Activated T-cell treated with anti-CD3 and anti-CD28 coated beads for 24 hours (primary cell): ENCODE measurements at places on chromosomes 1 and 21.

DNA sequence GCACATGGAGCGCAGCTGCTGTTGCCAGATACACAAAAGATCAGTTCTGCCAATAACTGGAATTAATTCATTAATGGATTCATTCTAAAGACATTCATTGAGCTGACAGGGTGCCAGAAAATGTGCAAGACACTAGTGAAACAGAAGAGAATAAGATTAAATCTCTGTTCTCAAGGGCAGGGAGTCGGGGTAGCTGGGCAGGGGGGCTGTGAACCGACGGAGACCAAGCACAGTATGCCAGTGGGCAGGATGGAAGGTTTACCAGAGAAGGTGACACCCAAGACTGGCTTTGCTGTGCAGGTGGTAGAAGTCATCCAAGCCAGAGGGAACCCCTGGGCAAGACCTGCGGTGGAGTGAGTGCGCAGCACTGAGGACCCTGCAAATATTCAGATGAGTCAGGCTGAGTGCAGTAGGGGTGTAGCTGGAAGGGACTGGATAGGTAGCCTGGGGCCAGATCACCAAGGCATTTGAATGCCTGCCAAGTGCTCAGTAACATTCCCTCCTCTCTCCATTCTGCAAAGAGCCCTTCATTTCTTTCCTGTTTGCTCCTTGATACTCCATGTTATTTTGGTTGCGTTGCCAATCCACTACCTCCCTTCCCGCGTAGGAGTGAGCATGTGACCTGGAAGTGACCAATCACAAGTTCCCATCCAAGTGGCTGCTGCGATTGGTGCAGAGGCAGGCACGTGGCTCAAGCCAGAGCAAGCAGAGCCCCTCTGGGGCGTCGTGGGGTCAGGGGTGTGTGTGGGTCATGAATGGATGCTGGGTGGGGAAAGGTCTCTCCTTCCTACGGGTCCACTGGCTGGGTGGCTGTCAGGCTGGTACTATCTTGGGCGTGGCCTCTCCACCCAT lies 413.1 kb downstream of the PTPRU start:
- no peak for DNase-seq

GRCh38 chr1:44655609-44656008 lies 18.7 kb downstream of the TMEM53 start:
- no peak for DNase-seq

- no peak for DNase-seq
These were observed 50.2 kb downstream of the LRRC8D start for GRCh38 chr1:89870998-89871397.

DNA sequence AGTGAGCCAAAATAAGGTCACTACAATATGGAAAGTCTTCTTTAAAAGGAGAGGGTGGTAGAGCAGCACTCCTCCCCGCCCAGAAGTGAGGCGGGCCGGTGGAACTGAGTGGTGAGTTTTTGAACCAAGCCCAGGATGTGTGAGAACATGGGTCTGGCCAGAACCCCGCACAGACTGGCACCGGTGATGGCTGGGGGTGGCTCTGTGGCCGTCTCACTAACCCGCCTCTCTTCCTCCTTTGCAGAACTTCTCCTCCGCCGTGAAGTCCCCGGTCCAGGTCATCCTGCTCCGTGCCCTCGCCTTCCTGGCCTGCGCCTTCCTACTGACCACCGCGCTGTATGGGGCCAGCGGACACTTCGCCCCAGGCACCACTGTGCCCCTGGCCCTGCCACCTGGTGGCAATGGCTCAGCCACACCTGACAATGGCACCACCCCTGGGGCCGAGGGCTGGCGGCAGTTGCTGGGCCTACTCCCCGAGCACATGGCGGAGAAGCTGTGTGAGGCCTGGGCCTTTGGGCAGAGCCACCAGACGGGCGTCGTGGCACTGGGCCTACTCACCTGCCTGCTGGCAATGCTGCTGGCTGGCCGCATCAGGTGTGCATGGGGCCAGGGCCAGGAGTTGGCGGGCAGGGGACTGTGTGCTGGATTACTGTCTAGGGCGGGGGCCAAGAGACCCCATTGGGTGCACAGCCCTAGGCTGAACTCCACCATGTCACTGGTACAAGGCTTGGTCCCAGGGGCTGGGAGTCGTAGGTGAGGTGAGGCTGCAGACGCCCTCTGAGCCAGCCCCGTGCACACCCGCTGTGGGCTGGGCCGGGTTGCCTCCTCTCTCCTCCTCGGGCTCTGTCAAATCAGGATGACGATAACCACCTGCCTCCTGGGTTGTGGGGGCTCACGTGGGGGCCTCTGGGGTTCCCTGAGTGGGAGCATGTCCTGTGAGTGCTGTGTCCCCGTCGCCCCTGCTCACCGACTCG lies 12.4 kb downstream of the TMEM201 start:
- no peak for DNase-seq

- no peak for DNase-seq
These were observed 59.0 kb downstream of the SYT6 start for GRCh38 chr1:114094675-114095074.

DNA sequence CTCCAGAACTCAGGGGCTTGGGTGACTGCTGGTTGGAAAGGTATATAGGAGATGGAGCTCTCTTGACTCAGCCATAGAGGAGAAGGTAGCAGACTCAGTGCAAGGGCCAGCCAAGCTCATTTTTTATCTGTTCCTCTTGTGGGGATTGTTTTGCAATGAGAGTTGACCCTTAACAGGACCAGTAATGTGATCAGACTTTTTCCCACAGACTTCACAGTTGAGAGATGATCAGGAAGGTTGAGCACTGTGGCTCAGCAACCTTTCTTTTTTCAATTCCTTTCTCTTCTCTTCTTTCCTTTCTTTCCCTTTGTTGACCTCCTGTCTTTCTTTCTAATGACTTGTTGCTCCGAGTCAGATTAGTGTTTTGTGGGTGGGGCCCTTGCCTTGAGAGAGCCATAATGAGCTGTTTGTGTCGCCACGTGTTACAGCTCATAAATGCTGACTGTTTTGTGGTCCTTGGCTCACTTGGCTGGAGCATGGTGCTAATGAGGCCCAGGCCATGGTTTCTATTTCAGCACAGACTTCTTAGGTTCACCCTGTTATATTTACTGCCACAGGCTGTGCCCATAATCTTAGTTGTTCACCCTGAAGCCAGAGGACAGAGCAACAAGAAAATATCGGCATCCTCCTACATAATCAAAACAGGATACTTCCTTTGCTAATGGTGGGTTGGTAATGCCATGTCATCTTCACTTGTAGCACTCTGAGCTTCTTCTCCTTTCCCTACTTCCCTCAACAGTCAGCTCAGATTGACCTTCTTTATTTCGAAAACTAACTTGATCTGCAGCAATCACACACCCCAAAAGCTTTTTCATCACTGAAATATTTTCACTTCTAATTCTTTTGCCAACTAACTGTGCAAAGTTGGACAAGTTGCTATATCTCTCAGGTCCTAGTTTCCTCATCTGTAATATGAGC lies 13.9 kb downstream of the ADAM30 start:
- no peak for DNase-seq

GRCh38 chr1:109615879-109616278 lies 3.5 kb downstream of the GNAT2 start:
- DNase-seq: no peak

DNA sequence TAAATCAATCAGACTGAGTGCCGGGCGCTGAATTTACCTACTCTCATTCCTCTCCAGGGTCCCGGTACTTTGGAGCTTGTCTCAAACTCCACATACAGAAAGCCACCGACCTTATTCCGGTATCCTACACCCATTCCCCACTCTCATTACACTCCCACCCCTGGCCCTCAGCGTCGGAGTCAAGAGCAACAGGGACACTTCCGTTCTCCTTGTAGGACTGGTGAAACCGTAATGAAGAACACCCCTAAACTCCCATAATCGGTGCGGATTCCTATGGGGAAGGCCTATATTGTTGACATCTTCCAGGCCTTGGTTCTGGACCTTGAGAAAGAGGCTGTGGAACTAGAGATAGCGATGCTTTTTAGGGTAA lies 798 bp downstream of the ZBED6 start:
- peak; percentile 7 for DNase-seq

- no peak for DNase-seq
These were observed 80.6 kb upstream of the LAMC2 start for GRCh38 chr1:183105449-183105848.

- DNase-seq: no peak
These were observed 97.6 kb downstream of the VAV3 start for GRCh38 chr1:107867422-107867821.

GRCh38 chr1:39184354-39184818 lies 20.1 kb upstream of the MACF1 start:
- DNase-seq: no peak

- no peak for DNase-seq
These were observed 509.8 kb upstream of the ADAMTS5 start for GRCh38 chr21:27476696-27477095.

- no peak for DNase-seq
These were observed 36.7 kb downstream of the CSMD2 start for GRCh38 chr1:34128186-34128889.

DNA sequence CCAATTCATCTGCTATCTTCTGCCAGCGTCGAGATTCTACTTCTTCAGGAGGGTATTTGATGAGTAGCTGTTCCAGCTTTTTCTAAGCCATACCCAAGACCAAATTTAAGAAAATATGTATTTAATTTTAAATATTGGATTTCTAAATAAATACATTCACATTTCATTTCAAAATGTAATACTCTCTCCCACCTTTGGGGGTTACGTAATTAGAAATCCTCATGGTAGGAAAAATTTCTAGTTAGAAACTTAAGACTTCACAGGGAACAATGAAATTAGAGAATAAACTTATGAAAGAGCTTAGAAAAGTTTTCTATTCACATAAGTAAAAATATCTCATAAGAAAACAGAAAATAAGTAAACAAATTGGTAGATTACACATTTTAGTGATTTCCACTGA lies 102.9 kb downstream of the ZZZ3 start:
- no peak for DNase-seq

DNA sequence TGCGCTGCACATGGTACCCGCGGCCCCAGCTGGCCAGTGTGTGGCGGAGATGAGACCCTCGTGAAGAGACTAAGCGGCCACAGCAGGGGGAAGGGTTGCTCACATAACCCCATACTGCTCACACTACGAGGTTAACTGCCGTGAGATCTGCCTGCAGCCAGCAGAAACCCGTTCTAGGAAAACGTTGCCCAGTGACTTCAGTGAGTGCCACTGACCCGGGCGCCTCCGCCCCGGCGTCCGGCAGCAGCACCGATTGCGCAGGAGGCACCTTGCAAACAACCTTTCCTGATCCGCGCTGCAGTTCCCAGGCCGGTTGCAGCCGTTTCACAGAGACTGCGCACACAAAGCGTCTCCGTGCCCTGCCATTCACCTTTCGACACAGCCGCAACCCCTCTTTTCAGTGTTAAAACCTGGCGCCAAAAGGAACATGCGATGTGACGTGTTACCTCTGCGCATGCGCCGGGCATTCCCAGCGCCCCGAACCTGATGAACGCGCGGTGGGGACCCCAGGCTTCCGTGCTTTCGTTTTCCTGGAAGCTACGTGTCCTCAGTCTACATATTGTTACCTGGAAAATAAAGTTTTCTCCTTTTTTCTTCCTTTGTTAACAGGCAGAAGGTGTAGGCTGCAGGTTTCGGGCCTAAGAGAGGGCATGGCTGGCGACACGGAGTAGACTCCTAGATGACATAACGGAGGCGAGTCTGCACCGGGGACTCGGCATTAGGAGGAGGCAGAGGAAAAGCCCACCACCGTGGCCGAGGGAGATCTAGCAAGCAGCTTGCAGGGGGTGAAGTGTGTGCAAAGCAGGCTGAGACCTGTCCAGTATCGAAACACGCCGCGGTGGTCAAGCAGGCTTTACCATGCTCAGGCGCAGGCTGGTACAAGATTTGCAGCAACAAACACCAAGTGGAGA lies 8.9 kb downstream of the VPS26C start:
- peak; percentile 69 for DNase-seq

DNA sequence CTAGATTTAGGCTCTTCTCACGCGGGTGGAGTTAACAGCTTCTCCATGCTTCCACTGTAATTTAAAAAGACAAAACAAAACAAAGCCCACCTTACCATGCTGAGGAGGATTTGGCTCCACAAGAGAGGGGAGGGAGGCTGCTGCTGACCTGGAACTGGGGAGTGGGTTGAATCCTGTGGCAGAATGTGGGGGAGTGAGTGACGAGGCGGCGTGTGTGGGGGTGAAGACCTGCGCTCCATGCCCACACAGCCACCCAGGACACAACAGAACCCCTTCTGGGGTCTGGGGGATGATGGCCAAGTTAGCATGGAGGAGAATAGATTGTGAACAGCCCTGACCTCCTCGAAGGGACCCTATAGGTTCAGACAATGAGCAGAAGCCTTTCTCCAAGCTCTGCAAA lies 44.0 kb upstream of the LRRN2 start:
- no peak for DNase-seq

DNA sequence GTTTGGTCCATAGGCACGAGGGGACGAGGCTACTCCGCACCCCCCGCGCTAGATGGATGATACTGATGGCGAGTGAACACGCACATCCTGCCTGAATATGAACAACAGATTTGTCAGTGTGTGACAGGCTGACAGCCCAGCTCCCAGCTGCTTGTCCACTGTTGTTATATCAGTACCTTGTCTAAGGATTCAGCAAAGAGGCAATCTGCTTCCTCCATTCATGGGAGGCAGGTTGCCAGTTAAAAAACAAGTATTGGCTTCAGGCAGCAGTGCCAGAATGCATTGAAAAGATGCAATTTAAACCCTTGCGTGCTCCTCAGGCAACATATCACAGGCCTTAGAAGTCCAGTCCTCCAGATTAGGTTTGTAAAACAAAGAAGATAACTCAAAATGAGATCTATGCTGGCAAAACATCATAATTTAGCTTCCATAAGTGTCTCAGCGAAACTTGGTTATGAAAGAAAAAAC lies 223.3 kb downstream of the GPATCH2 start:
- no peak for DNase-seq

DNA sequence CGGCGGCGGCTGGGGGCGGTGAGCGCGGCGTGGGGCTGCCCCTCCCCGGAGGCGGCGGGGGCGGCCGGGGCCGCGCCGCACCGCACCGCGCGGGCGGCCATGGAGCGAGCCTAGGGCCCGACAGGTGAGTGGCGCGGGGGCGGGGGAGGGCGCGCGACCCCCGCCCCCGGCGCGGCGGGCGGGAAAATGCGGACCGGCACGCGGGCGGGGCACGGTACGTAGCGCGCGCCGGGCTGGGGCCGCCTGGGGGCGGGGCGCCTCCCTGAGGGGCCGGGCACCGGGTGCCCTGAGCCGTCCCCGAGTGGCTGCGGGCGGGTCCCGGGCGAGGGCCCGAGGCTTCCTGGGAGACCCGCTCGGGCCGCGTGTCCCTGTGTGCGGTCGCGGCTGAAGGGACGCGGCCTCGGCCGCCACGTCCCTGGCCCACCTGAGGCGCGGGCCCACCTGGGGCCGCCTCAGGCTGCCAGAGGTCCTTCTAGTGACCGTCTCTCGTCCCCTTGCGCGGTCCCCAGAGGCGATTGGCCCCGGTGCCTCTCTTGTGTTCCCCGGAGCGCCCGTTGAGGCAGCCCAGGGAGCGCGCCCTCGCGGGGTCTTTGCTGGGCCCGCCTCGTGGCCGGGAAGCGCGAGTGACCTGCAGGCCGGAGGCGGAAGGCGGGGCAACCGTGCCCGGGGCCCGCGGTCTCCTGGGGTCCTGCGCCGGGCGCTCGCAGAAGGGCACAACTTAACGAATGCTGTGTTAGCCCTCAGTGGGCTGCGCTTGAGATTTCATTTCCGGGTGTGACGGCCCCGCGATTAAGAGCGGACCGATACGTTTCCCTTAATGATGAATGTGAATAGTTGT lies 500 bp downstream of the FAM20B start:
- peak; percentile 60 for DNase-seq

- DNase-seq: no peak
These were observed 1596.7 kb upstream of the PRMT6 start for GRCh38 chr1:105459759-105460158.

- no peak for DNase-seq
These were observed 209.4 kb downstream of the HIVEP3 start for GRCh38 chr1:41709331-41709730.

- no peak for DNase-seq
These were observed at the start of gene CA14 for GRCh38 chr1:150257624-150258585. TSS of gene CA14 (plus strand) at chr1:150257774. CDS start at chr1:150258129, 355 bp downstream.

- DNase-seq: no peak
These were observed 200.6 kb downstream of the PATJ start for GRCh38 chr1:61942856-61943255.
